ENCODE measurements at places on chromosomes 2 and 18.

DNA sequence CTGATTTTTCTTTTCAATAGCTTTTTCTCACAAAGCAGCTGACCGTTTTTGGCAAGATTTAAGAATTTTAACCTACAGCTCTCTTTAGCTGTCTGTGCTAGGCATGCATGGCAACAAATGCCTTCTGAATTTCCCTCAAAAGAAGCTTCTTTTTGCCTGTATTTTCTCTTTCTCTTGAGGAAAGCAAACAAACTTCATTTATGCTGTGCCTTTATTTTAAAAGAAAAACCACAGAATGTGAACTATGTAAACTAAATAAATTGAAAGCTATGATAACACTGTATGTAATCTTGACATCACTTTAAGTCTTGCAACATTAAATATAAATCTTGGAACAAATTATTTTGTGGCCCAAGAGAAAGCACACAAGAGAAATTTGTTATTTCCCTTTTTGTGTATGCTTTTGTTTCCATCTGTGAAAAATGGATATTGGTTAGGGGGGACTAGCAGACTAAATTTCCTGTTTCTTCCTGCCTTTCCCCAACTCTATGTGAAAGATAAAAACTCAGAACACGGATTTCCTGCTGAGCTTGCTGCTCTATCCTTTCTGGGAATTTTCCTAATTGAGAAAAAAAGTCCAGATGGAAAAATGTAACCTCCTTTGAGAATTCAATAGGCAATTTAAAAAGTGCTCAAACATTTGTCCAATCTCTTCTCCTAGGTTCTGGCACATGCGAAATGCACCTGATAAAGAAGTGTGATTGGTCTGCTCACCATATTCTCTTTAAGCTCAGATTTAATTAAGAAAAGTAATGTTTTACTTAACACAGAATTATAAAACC lies 20.9 kb upstream of the TFPI start:
- no peak for DNase-seq

DNA sequence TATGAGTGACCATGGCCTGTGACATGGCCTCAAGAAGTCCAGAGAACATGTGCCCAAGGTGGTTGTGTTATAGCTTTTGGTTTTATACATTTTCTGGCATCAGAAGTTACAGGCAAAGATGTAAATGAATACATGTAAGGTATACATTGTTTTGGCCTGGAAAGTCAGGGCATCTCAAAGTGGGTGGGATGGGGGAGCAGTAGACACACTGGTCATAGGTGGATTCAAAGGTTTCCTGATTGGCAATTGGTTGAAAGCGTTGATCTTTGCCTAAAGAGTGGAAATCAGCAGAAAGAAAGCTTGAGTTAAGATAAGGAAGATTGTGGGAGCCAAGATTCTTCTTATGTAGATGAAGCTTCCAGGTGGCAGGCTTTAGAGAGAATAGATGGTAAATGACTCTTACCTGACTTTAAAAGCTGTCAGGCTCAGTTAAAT lies 62.1 kb upstream of the DYNAP start:
- DNase-seq, result no peak

DNA sequence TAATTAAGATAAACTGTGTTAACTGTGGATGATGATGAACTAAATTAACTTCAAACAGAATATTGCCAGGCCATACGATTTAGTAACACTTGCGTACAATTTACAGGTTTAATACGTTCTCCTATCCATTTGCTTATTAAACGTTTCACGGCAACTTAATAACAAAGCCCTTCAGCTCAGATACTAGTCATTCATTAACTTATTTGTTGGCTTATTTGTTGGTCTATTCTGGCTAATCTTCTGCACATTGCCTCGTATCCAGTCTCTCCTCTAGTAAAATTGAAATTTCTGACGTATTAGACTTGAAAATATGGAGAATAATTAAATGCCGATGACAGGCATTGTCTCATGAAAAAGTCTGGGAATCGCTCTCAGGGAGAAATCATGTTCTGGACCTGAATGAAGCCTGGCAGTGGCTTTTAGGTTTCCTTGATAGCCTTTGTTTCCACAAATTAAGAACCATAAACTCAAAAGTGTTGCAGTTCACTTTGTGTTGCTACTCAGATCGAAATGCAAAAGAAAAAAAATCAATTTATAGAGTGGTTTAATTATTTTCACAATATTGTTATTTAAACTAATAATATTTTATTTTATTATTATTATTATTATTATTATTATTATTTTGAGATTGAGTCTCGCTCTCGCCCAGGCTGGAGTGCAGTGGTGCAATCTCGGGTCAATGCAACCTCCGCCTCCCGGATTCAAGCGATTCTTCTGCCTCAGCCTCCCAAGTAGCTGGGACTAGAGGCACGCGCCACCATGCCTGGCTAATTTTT lies 4.5 kb downstream of the SCLY start:
- no peak for DNase-seq

GRCh38 chr2:71675296-71675695 lies 221.9 kb downstream of the DYSF start:
- no peak for DNase-seq

GRCh38 chr2:127672341-127673224 lies 2.7 kb downstream of the LIMS2 start:
- no peak for DNase-seq

DNA sequence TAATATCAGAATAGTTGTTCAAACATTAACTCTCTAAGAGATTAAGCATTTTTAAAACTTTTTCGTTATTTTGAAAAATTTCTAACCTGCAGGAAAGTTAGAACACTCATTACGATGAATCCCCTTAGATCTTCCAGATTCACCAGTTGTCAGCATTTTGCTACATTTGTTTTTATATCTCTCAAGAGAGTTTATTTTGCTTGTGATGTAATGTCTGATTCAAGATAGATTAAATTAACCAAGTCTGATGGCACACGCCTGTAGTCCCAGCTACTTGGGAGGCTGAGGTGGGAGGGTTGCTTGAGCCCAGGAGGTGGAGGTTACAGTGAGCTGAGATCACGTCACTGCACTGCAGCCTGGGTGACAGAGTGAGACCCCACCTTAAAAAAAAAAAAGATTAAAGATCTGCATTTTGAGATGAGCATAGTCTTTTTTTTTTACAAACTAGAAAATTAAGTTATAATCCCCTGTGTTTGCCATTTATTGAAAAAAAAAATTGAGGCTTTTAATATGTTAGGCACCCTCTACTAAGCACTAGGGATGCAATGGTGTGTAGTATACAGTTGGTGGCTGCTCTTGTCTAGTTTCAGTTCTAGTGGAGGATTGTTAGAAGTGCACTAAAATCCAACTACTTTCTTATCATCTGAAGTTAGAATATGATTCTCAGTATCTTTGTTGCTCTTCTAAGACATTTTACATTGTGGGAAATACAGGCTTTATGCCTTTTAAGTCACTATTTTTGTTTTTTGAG lies 20.9 kb downstream of the RAB10 start:
- DNase-seq, result no peak

DNA sequence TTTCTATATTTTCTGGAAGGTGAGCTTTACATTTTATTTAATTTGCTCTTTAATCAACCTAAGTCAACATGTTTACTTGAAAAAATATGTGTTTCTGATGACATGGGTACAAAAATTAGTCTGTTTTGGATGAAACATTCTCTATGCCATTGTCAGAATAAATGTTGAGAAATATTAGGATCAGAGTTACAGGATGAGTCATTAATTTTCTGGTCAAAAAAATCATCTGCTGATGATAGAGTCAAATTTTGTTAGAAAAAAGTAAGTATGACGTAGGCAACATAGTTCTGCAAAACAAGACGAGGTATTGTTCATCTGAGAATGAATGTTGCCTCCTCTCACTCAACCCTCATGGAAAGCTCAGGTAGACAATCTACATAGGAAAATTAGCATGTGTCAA lies 107.6 kb upstream of the CAVIN2 start:
- DNase-seq, result no peak

DNA sequence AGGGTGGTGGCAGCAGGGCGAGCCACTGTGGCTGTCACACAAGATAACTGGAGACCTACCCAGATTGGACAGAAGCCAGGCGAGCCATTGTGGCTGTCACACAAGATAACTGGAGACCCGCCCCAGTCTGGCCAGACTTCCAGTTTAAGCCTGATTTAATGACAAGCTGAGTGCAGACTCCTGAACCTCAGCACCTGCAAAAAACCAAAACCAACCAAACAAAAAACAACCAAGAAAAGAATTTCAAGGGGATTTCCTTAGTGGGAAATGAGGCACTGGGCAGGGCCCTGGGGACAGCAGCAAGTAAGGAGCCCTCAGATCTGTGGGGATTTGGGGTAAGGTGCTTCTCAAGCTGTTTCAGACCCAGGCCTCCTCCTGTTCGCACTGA lies 95.2 kb upstream of the BOD1L2 start:
- DNase-seq, result peak; percentile 69

DNA sequence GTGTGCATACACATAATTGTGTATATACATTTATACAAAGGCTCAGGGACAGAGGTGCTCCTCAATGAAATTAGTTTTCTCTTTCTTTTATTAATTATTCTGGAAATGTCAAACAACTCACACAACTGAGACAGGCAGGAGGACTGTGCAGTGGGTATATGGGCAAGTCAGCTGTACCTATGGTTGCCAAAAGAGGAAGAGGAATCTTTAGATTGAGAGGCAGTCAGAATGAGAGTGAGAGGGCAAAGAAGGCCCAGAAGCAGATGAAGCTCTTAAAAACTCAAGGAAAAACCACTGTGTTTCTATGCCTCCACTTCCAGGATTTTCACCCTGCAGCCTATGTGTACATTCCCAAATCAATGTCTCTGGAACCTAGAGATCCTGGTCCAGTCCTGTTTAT lies 79.1 kb downstream of the CACNB4 start:
- DNase-seq, result no peak

GRCh38 chr18:56841836-56842235 lies 190.7 kb downstream of the WDR7 start:
- no peak for DNase-seq

DNA sequence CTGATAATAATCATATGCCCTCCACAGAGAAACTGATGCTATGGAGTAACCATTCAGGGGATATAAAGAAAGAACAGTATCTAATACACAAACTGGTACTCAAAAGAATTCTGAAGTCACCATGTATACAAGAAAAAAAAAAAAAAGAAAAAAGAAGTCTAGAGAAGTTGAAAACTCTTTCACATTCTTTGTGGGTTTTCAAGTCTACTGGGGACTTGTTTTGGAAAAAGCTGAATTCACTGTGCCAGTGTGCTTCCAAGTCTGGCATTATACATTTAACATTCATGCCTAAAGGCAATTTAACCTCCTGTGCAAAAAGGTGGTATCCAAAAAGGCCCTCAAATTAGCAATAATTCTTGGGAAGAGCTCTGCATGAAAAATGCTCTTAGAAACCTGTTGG lies 94.8 kb upstream of the ITGB6 start:
- no peak for DNase-seq

DNA sequence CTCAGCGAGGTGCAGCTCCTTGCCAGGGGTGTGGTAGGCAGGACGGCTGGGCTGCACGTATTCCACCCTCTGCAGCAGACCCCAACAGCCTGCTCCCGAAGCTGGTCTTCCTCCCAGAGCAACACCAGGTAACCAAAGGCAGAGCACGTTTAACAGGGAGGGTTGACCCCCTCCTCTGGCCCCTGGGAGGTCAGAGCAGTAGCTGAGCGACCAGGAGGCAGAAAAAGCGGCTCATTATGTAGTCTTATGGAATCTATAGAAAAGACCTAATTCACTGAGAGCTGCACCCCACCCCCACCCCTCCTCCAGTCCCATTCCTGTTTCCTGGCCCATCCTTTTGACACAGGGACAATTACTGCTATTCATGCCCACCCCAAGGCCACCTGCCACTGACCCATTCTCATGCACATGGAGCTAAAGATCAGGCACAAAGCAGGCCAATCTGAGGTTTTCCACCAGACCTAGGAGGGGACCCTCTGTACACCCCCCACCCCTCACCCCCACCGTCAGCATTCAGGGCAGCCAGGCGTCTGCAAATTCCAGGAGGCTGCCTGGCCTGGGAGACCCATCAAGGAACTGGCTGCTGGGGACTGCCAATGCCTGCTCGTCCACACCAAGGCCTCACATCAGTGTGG lies 60.9 kb upstream of the FZD7 start:
- DNase-seq, result no peak

GRCh38 chr2:157574165-157574564 lies 54.5 kb downstream of the ACVR1C start:
- DNase-seq, result no peak

- DNase-seq, result no peak
Observed at GRCh38 chr2:128376241-128377041, 57.8 kb upstream of the HS6ST1 start.

GRCh38 chr2:134581877-134582546 lies 136.8 kb downstream of the TMEM163 start:
- DNase-seq, result no peak

- no peak for DNase-seq
Observed at GRCh38 chr18:5447442-5447841, 96.4 kb downstream of the EPB41L3 start.

DNA sequence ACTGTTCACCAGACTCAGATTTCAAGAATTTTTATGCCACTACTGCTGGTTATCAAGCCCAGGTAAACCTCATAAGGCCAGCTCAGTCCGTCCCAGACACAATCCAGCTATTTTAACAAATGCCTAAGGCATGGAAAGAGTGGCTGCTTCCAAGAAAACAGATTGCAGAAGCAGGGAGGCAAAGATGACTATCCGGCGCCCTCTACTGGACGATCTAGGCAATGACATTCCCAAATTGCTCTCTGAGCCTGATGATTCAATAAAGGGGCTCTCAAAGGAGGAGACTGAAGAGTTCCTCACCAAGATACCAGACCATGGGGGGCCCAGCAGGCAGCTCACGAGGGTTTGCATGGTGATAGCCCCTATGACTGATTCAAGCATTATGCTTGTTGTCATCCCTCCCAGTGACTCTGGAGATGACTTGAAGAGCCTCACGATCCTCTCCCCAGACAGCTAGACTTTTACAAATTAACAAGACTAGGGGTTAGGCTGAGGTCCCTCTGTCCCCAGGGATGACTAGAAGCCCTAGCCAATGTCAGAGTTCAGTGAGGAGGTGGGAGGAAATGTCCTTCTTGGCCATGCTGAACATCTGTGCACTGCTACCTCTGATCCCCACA lies 25.0 kb downstream of the SERPINB8 start:
- peak; percentile 34 for DNase-seq

GRCh38 chr2:156023229-156023869 lies 309.2 kb downstream of the NR4A2 start:
- DNase-seq, result no peak

DNA sequence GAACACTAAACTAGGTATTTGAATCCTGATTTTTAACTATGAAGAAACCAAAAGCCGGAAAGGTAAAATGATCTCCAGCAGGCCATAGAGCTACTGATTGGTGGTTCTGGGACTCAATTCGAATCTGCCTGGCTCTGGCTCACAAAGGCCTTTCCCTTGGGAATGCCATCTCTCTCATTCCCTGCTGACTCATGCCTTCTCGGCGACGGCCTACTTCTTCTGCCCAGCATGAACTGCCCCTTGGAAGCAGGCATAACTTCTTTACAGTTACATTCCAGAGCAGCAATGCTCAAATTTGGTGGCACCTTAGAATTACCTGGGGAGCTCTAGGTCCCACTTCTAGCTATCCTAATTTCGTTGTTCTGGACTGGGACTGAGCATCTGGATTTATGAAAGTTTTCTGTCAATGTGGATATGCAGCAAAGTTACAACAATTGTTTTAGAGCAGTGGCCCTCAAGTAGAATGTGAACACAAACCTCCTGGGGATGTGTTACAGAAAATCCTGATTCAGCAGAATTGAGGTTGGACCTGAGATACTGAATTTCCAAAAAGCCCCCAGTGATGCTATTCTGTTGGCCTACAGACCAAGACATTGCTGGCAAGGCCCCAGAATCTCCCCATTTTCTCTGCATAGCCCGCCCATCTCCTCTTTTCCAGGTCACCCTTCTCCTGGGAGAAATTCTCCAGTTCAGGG lies 261.1 kb downstream of the CNTNAP5 start:
- DNase-seq, result no peak
